Activated T-helper 1 cell treated with anti-CD3 and anti-CD28 coated beads, Interleukin-2, amount 50 U/mL, for 16 hours (primary cell): ENCODE measurements at places on chromosomes 7 and 10.

GRCh38 chr7:25653384-25653783, 425.1 kb upstream of the NPVF start:
- no peak for DNase-seq

DNA sequence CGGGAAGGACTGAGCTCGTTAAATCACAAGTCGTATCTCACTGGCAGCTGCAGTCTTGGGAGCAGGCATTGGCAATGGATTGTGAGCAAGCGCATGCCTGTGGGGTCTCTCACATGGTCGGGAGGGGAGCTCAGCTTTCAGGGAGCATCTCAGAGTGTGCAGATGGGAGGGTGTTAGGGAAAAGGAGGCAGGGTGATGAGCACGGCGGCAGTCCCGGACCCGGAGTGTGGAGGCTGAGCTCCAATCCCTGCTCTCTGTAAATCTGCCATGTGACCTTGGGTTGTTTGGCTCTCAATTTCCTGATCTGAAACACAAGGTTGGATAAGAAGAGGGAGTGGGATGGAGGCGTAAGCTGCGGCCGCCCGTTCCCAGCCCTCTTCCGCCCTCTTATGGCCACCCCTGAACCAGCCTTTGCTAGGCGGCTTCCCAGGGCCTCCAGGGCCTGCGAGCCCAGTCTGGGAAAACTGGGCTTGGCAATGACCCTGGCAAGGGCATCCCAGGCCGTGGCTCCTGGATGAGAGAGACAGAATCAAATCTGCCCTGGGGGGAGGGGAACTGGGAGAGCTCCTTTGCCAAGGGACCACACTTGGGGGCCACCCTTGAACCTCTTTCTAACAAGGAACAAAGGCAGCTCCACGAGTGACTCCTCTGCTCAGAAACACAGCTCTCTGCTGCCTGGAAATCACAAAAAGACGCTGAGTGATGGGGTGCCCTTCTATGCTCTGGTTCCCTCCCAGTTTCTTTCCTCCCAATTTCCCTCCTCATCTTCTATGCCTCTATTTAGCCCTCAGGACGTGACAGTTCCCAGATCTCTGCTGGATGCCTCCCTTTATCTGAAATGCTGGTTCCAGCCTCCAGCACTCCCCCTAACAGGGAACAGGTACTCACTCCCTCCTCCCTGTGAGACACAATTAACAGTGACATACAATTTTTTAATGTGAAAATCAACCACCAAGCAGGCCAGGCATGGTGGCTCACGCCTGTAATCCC, 41.7 kb upstream of the LOXL4 start:
- no peak for DNase-seq

GRCh38 chr7:16204953-16205352, 216.4 kb downstream of the CRPPA start:
- DNase-seq: no peak

GRCh38 chr7:1579481-1580421, 9.9 kb upstream of the PSMG3 start:
- peak; percentile 60 for DNase-seq

GRCh38 chr10:23194471-23194965, 2.4 kb downstream of the PTF1A start:
- no peak for DNase-seq

DNA sequence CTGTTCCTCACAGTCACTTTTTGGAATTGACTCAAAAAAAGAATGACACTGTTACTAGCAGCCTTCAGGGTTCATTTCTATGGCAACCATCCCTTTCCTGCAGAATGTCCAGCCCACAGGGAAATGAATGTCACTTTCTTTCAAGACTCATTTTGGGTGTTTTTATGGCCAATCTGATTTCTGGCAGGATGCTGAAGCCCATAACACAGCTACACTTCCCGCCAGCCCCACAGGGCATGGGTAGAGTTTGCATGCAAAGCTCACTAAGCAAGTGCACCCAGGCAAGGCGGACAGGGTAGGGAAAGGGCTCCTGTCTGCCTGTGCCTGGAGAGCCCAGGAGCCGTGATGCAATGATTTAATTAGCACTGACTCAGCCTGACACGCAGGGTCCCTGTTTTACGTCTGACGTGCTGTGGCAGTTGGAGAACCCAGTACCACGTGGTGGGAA, 26.1 kb upstream of the GPAM start:
- no peak for DNase-seq

GRCh38 chr7:14218338-14218737, 228.9 kb upstream of the ETV1 start:
- no peak for DNase-seq

GRCh38 chr10:114571316-114571999, 86.6 kb downstream of the ABLIM1 start:
- no peak for DNase-seq

- DNase-seq: no peak
These were observed 51.7 kb upstream of the LEP start for GRCh38 chr7:128189231-128189930.

- no peak for DNase-seq
These were observed 572.1 kb upstream of the POM121L12 start for GRCh38 chr7:52463341-52463740.

DNA sequence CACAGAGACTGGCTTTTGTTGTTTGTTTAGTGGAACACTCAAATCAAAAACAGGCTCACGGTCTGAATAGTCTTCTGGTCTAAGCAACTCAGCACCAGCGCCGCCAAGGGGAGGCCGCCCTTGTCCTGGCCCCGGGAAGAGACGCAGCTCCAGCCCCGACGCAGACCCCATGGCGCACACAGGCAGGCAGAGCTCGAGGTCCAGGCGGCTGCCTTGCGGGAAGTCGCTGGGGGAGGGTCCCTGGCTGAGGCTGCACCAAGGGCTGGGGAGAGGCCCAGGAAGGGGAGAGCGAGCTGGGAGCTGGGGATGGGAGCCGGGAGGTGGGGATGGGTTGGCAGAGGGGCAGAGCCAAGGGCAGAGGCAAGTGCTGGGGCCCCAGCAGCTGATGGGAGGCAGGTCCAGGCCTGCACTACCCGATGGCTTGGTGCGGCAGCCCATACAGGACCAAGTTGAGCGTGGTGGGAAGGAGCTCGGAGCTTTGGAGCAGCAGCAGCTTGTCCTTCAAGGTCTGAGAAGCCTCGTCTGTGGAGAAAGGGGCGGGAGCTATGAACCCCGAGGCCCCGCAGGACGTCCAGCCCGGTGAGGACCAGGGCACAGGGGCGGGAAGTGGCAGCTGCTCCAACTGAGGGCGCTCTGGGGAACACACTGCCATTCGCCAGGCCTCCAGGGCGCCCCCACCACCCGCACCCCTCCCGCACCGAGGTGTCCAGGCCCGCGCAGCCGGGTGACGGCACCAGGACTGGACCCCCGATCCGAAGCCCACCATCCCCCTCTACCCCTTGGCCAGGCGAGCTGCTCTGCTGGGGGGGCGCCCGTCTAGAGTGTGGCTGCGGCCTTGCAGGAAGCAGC, 22.7 kb upstream of the NKX6-2 start:
- no peak for DNase-seq

DNA sequence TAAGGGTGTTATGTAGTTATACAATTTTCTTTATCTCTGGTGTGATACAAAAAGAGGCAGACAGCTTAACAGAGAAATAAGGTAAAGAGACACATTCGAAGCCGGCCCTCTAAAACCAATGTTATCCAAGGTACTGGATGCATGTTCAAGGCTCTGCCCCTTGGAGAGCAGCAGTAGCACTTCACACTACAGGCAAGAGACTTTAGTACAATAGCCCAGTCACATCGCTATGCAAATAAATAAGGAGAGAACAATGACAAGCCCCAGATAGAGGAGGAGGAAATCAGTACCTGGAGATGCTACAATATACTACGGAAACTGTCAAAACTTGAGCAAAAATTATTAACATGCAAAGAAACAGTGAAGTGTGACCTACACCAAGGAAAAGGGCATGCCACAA, 111.1 kb downstream of the ITGB1 start:
- no peak for DNase-seq

GRCh38 chr7:151705636-151706276, 171.2 kb downstream of the PRKAG2 start:
- no peak for DNase-seq

GRCh38 chr7:116351966-116352365, 141.6 kb downstream of the TES start:
- DNase-seq: no peak

DNA sequence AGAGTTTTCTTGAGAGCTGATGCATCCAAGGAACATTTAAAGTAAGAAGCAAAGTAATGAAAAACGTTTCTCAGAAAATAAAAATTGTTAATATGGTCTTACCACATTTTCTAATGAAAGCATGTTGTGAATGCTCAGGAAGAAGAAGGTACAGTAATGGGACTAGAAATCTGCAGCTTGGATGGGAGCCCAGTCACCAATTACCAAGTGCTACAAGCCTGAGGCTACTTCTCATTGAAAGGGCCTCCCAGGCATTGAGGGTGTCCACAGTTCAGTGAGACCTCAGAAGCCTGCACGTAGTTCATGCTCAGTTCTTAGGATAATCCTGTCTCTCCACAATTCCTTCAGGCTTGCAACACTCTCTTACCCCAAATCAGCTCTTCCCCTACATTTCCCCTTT, 17.6 kb downstream of the PTN start:
- no peak for DNase-seq

GRCh38 chr7:51927738-51928137, 611.1 kb upstream of the COBL start:
- no peak for DNase-seq

DNA sequence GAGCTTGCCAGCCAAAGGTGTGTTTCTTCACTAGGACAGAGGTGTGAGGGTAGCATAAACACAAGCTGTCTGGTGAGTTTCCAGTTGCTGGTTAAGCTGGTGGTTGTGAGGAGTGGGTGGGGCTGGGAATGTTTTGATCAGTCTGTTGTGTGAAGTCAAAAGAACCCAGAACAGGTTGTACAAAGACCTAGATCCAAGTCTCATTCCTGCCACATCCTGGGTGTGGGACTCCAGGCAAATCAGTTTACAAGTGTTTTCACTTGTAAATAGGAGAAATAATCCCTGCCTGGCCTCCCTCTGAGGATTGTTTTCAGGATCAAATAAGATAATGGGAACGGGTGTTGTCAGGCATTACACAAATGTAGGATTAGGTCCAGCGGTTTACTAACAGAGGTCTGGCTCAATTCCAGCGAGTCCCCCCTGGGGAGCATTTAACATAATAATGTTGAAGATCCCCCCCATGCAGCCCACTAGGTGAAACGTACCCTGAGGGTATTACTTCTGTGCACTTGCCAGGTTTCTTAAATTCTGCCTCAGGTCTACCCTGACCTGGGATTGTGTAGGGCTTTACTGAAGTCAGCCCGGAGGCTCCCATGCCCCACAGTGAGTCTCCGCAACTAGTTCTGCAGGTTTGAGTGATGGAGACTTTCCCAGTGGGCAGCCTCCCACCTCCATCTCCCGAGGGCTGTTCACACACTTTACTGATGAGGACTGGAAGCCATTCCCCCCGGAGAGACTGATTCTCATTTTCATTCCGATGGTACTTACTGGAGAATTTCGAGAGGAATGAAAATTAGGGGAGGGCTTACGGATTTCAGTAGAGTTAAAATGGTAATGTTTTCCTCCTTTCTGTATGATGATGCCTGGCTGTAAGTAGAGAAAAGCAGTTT, 2.7 kb upstream of the FRAT2 start:
- no peak for DNase-seq

- DNase-seq: no peak
These were observed 3.3 kb upstream of the THSD7A start for GRCh38 chr7:11835260-11835659.

GRCh38 chr10:100618632-100619255, 83.0 kb downstream of the HIF1AN start:
- DNase-seq: no peak

- DNase-seq: no peak
These were observed 133.6 kb downstream of the THSD7A start for GRCh38 chr7:11698384-11698871.

DNA sequence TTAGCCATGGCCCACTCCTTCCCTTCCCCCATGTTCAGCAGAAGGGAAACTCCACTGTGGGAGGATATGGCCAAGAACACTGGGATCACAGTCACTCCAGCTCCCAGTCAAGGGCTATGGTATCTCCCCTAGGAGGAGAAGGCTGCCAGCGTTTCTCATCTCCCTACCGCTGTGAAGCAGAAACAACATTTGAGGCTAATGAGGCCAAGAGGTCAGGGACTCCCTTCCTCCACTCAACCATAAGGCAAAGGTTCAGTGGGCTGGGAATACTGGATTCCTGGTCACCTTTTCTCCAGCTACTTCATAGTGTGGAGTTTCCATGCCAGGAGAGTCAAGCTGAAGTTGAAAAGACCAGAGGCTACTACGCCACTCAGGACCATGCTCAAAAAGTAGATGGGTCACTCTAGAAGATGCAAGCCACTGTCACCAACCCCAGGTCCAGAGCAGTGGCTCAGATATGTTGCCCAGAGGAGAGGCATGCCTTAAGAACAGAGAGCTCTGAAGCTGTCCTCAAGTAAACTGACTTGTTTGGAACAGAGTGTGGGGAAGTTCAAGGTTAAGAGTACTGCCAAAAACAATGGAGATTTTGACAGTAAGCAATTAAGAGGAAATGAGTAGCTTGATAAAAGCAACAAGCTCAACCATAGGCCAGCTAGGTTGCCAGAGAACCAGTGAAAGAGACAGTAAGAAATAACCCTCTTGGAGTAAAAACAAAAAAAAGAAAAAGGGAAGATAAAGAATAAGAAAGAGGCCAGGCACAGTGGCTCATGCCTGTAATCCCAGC, 3.8 kb upstream of the TMEM140 start:
- DNase-seq: no peak

DNA sequence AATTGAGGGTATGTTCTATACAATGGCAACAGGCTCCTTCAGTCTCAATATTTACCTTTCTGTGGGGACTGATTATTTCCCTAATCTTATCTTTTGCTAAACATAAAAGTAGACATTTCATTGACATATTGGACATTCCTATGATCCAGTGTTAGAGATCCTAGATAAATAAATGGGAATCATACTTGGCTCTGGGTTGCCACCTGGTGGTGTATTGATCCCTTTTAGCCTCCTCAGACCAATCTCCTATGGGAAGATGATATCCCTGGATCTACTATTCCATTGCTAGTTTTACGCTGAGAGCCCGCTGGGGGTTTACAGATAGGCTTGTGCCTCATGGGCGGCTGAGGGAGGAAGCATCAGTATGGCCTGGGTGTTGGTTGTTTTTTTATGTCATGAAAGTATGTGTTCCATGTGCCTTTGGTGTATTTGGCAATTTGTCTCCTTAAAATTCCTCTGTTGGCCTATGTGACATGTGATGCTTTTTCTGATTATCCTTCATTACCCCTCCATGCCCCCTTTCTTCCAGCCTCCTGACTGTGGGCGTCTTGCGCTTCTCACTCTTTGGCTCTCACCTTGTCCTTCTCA, 18.8 kb downstream of the CELF2 start:
- DNase-seq: no peak

DNA sequence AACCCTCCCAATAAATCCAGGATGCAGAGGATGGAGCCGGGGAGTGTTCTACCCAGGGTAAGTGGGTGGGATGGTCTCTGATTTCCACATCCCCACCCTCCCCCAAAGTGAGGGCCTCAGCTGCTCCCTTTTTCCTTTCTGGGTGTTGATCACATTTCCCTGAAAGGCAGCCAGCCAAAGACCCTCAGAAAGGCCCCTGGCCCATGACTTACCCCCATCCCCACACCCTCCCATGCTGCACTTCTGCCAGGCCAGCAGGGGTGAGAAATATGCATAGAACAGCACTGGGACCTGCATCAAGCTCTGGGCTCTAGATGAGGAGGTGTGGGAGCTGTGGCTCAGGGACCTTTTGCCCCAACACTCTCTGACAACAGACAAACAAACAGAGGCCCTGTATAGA, 927.3 kb upstream of the ZNF722 start:
- no peak for DNase-seq
